ENCODE measurements at places on chromosomes 16 and 17.

DNA sequence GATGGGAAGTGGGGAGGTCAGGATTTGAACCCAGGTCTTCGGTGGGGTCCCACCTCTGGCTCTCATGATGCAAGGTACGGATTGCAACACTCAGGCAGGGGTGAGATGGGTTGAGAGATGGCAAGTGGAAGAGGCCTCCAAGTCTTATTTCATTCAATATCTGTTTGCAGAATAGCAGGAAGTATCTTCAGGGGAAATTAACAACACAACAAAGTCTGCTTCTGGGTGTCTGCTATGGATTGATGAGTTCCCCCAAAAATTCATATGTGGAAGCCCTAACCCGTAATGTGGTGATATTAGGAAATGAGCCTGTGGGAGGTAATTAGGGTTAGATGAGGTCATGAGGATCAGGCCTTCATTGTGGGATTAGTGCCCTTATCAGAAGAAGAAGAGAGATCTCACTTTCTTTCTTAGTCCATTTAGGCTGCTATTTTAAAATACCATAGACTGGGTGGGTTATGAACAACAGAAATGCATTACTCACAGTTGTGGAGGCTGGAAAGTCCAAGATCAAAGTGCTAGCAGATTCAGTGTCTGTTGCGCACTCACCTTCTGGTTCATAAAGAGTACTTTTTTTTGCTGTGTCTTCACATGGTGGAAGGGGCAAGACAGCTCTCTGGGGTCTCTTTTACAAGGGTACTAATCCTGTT is 4.4 kb upstream of the CD300H start:
- no peak for DNase-seq

DNA sequence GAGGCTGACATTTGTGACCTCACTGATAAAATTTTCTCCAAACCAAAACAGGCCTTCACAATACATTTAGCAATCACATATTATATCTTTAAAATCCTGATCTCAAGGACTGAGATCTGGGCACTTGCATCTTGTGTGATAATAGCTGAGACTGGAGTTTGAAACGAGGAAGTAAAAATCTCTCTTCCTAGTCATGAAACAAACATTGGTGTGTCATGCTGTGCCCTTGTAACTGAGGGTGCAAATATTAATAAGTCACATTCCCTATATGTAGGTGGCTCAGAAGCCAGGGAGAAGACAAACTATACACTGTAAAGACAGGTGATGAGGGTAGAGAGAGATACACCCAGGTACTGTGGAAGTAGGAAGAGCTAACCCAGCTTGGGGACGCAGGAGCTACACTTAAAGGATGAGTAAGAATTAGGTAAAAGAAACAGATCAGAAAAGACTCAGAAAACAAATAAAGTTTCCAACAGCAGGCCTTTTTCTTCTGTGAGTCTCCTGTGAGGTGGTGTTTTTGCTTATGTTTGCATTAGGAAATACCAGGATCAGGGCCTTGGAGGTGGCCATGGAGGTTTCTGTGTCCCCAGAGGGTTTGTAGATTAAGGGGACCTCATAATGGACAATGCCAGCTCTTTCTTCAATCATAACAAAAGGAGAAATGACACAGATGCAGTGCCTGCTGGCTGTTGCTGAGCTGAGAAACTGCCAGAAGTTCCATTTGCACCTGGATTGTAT is 335.7 kb downstream of the GRIN2A start:
- no peak for DNase-seq

DNA sequence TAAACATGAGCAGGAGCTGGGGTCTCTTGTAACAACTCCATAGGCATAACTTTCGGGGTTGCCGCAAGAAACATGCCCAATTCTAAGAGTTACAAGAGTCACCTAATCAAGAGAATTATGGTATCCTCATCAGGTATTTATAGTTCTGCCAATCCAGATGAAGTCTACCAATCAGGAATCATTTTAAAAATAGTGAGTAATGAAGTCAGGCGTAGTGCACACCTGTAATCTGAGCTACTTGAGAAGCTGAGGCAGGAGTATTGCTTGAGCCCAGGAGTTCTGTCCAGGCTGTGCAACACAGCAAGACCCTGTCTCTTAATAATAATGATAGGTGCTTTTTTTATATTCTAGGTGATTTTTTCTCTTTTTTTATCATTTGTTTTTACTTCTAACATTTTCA is 128.5 kb upstream of the RBL2 start:
- no peak for DNase-seq

GRCh38 chr17:29582254-29582765 is 7.1 kb downstream of the GIT1 start:
- no peak for DNase-seq

DNA sequence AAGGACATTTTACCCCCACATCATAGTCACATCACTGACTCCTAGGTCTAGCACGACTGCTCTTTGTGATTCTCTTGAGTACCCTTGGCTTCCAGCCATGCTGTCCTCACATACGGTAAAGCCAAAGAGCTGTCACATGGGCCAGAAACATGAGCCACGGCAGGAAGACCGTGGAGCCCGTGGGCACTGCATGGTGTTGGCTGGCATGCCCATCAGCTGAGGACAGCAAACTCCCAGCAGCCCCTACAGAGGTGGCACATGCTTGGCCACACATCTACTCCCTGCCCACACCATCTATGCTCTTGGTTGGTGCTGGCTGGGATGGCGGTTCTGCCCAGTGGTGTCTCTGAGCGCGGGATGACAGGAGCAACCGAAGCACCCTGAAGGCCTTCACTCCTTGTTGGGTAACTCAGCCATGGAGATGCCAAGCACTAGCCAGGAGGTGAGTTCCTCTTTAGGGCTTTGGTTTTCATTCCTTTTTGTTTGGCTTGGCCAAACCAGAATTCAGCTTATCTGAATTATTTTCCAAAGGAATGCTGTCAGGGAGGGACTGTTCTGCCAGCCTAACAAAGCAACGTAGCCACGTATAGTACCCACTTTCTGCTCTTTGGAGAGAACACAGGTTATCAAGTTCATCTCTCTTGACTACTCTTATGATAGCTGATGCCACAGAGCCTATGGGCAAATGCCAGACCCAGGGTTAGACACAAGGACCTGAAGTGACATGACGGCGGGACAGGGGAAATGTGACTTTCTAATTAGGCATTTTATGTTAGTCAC is 10.0 kb downstream of the TNFAIP1 start:
- no peak for DNase-seq

DNA sequence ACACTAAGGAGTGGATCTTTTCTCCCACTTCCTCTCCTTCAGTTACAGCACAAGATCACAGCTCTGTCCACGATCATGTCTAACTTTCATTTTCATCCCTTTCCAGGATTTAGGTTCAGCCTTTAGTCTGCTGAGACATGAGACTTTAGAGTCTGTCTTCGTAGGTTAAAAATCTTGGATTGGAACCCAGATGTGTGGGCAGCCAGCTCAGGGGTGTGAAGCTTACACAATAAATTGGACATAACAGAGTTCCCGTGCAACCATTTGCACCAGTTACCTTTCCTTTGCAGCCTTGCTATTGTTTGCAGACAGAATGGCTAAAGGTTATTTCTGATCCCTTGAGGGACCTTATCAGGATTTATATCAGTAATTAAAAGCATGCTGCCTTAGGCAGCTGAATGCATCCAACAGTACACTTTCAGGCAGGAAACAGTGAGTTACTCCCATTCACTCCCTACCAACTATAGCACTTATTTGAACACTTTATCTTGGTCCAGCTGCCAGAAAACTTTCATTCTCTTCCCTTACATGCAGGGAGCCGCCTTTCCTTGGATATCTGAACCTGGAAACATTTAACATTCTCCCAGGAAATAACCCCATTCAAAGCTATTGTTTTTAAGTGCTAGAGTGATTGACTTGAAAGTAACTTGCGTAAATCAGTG is 87.3 kb downstream of the TMEM100 start:
- DNase-seq: no peak

- DNase-seq: peak; percentile 19
Measured at GRCh38 chr17:41486809-41487530, 2.7 kb downstream of the KRT36 start.

DNA sequence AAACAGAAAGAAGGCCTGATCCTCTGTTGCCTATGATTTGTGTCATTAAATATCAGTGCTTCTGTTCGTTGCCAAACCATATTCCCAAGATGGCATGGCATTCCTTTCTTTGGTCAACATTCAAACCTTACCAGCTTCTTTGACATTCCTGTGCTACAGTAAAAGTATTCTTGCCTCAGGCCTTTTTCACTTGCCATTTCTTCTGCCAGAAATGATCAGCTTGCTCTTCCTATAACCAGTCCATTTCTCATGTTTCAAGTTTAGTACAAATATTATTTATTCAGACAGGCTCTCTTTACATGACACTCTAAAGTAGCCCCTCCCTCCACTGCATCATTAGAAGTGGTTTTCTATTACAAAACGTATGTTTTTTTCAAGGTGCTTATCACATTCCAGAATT is 278.3 kb downstream of the KCNJ2 start:
- no peak for DNase-seq

- no peak for DNase-seq
Measured at GRCh38 chr17:73624496-73624988, 19.7 kb downstream of the SDK2 start.

DNA sequence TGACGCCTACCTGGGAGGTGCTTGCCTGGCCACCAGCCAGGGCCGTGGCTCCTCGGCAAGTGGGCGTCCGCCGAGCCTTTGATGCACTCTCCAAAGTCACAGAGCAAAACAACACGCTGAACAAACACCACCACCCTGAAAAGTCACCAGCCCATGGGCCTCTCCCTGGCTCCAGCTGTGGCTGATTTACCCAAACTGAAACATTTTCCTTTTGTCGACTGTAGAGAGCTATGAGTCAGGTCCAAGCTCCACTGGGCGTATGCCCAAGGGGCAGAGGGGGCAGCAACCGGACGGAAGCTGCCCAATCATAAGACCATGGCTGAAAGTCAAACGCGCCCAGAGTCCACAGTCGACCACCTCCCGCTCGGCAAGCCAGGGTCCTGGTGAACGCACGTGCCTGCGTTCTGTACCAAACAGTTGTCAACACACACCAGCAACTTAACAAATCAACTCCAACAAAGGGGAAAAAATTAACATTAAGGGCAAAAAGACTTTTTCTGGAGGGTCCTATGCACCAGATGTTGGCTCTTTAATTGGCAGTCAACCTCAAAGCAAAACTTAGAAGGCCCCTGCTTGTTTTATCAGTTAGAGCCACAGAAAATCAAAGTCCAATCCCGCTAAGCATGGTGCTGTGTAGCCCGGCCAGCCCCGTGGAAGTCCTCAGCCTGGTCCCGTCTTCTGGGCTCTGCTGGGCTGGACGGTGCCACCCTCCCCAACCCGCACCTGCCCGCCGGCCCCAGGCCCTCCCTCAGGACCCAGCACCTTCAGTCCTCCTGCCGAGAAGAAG is 47.3 kb downstream of the TBC1D16 start:
- no peak for DNase-seq

DNA sequence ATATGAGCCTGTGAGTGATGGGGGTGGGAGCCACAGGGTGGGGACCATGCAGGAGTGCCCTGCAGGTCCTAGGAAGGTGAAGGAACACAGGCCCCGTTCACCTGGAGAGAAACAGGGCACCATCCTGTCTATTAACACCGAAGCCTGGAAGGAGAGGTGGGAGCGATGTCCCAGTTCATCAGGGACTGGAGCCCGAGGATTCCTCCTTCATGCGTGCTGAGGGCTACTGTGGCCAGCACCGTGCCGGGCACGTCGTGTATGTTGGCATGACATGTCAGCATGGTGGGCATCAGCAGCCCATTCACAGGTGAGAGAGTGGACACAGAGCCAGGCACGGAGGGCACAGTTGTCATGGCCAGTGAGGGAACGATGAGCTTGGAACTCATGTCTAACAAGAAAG is 1.4 kb downstream of the WFIKKN2 start:
- DNase-seq: no peak

DNA sequence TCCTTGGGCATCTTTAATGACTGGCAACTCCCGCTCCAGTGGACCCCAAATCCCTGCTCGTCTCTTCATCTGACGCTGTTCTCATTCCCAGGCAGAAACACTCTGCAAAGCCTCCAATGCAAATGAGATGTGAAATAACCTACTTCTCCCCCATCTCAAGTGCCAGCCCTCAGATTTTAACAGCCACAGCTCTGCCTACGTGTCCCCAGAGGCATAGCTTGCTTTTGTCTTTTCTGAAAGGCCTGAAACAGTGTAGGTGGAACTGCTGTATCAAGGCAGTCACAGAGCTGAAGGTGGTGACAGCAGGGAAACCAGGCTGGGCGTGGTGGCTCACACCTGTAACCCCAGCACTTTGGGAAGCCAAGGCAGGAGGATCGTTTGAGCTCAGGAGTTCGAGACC is 14.7 kb downstream of the RPH3AL start:
- DNase-seq: no peak

- no peak for DNase-seq
Measured at GRCh38 chr17:14745541-14745940, 444.7 kb downstream of the HS3ST3B1 start.

DNA sequence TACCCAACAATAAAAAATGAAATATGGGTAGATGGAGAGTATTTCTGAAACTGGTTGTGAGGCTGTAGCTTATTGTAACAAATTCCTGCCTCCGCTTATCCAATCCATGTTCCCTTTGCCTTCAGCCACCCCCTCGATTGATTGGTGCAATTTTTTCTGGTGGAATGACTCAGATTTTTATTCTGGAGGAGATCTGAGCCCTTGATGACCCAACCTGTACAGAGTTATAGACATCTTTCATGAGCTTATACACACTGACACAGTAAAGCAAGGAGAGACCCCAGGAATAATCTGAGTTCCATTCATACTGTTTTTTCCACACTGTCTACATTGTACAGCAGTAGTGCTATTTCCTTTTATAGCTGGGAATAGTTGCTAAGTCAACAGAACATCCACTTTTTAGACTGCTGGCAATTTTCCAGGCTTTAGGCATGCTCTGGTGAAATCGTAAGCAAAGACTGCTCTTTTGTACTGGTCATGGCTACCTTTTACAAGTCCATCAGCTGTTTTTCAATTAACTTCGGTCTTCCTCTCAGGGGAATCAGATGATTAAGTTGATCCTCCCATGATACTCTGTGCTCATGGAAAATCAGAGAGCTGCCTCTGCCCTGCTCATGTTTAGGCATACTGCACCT is 30.1 kb downstream of the CCL4 start:
- DNase-seq: no peak

GRCh38 chr17:60145006-60145935 is 4.5 kb upstream of the CA4 start:
- no peak for DNase-seq

DNA sequence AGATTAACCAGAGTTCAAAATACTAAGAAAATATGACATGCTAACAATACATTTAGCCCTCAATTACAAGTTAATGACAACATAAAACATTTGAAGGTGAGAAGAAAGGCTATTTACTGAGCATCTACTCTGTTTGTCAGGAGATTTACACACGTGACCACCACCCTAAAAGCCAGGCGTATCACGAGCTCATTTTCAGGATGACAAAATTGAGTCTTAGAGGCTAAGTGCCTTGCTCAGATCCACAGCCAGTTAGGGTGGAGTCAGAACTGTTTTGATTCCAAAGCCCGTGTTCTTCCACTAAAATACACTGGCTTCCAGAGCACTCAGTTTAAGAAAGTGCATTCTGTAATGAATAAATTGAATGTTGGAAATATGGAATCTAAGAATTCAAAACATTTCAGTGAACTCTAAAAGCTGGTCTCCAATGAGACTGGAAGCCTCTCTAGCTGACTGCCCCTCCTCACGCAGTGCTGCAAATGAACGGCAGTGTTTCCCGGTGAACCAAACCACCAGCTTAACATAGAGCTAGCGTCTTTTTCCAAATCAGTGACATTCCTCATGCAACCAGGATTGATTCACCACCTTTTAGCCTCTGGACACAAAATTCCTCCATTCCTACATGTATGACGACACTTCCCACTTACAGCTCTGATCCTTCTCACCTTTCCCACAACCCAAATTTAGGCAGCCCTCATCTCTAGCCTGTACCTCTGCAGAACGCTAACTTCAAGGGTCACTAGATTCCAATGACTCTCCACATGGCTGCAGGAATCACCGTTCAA is 5.9 kb downstream of the ZDHHC7 start:
- DNase-seq: no peak

GRCh38 chr17:50199803-50200456 is 1.5 kb downstream of the COL1A1 start:
- DNase-seq: peak; percentile 69

All from CD4-positive, alpha-beta T cell treated with Interleukin-2 at 100 ng/mL for 4 hours (primary cell).